Stimulated activated CD8-positive, alpha-beta memory T cell treated with anti-CD3 and anti-CD28 coated beads, Interleukin-15, amount 100 ng/mL, for 24 hours (primary cell): ENCODE measurements at places on chromosomes 16 and 17.

- no peak for DNase-seq
These were observed 13.9 kb downstream of the KDM8 start for GRCh38 chr16:27217256-27217655.

- no peak for DNase-seq
These were observed 9.8 kb downstream of the PGS1 start for GRCh38 chr17:78387977-78388941.

DNA sequence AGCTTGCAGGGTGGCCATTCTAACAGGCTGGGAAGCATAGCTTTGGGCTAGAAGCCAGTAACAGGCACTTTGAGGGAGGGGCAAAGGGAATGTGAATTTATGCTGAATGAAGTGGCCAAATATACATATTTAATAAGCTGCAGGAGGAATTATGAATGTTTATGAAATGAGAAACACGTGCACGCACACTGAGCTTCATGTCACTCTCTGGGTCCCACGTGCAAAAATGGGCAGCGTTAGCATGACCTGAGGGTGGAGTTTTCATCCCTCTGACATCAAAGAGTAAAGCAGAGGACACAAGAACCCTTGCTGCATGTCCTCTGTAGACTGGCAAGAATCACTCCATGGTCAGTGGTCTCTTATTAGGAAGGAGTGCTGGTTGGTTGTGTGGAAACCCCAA lies 337.0 kb downstream of the UTP18 start:
- DNase-seq: no peak

DNA sequence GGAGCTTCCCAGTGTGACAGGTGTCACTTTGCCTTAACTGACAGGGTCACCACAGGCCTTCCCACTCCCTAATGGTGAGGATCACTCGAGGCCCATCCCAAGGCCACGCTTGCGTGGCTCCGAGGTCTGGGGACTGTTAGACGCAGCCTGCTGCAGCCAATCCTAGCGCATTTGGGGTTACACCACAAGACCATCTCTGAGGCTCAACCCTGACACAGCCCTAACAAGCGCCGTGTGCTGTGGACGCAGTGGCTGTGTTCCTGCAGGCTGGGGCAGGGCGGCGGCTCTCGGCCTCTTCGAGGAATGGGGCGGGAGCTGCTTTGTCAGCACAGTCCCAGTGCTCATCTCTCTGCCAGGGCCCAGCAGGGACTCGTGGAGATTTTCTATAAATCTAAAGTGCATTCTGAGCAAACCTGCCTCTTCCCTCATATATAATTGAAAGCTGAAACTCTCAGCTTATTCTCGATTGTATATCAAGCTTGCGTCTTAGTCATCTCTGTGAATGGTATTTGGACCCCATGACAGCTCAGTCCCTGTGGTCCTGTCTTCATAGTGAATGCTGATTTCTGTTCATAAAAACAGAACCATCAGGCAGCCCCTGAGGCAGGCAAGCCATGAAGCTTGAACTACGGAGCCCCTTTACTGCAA lies 65.8 kb upstream of the CHMP6 start:
- no peak for DNase-seq

DNA sequence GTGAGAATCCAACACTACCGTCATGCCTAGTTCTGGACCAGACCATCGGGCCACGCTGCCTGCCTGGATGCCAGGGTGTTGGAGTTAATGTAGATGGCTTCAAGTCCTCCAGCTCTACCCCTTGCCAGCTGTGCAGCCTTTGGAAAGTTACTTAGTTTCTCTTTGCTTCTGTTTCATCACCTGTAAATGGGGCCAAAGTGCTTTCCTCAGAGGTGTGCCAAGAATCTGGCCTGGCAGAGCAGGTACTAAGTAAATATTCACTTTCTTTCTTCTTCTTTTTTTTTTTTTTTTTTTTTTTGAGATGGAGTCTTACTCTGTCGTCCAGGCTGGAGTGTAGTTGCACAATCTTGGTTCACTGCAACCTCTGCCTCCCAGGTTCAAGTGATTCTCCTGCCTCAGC lies 159.5 kb upstream of the RPL38 start:
- no peak for DNase-seq

GRCh38 chr16:35564889-35565288 lies 2105.5 kb downstream of the TP53TG3F start:
- no peak for DNase-seq

GRCh38 chr16:30949650-30950515 lies 1.0 kb downstream of the ORAI3 start:
- DNase-seq: no peak
